ENCODE measurements at places on chromosomes 7 and 10.

DNA sequence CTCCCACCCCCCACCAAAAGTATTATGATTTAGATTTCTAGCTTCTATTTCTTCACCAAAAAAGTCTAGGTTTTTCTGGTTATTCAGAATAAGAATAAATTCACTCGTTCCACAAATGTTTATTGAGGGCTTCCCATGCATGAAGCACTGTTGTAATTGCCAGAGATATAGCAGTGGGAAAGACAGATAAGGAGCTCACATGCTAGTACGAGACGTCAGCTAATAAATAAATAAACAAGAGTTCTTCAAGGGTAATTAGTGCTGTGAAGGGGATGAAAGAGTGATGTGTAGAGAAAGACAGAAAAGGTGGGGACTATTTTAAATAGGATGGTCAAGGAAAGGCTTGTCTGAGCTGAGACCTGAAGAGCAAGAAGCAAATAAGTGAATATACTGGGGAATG is 38.1 kb upstream of the SEPTIN7 start:
- DNase-seq = no peak

- peak; percentile 41 for DNase-seq
Observed at GRCh38 chr10:114604357-114605130, 53.5 kb downstream of the ABLIM1 start.

DNA sequence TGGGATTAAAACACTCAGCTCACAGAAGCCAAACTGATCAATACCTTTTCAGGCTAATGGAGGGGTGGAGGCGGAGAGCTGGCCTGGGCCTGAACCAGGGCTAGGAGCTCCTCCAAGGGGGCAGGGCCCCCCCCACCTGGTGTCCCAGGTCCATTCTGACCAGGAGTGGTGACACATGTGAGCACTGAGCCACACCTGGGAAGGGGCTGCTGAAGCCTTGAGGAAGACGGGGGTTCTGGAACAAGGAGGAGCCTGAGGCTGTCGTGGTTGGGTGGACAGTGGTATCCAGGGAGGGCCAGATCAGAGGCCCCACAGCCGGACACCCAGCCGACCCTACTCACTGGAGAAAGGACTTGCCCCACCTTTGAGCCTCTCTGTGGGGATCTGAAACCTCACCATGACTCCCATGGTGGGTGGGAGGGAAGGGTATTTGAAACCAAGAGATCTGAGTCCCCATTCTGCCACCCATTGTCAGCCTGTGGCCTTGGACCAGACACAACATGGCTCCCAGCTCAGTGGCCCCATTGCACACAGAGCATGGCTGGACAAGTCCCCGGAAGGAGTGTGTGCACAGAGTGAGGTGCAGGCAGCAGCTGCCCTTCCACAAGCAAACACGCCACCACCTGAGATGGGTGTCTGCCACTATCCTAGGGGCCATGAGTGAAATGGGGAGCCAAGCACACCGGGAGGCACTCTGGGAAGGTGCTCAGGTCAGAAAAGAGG is 12.4 kb downstream of the TMEM273 start:
- no peak for DNase-seq

DNA sequence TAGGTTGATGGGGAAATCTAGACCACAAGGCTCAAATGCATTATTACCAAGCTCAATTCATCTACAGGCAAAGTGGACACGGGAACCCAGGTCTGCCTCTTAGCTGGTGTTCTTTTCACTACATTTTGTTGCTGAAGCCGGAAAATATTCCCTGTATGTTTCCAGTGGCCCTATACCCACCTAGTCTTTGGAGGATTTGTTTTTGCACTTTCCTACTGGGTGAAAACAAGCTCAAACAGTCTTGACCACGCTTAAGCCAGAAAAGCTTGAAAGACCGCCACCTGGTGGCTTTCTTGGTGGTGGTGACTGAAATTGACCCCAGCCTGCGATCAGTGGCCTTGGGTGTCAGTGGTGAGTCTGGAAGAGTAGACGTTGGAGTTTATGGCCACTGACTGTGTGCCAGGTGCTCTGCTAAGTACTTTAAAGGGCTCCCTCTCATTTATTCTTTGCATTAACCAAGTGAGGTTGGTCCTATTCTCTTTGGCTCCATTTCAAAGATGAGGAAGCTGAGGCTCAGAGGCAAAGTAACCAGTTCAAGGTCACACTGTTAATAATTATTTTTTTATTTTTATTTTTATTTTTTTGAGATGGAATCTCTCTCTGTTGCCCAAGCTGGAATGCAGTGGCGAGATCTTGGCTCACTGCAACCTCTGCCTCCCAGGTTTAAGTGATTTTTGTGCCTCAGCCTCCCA is 11.1 kb upstream of the CRTAC1 start:
- DNase-seq = peak; percentile 51

Measured in hematopoietic multipotent progenitor cell treated with erythropoietin and hydrocortisone succinate and interleukin-3 and kit ligand, for 17 days (in vitro differentiated cells).